CD4-positive, alpha-beta T cell treated with Interleukin-10 for 1 hour (primary cell): ENCODE measurements at places on chromosomes 3 and 15.

GRCh38 chr3:196563721-196564225 lies 4.6 kb downstream of the WDR53 start:
- peak; percentile 62 for DNase-seq

GRCh38 chr15:58383876-58384275 lies 47.9 kb upstream of the LIPC start:
- DNase-seq = no peak

GRCh38 chr3:104429727-104430126 lies 937.0 kb upstream of the ALCAM start:
- no peak for DNase-seq

- DNase-seq = no peak
Measured at GRCh38 chr3:45910892-45911291, 24.5 kb downstream of the CCR9 start.

- no peak for DNase-seq
Measured at GRCh38 chr3:171375666-171376595, 84.3 kb downstream of the TNIK start.

DNA sequence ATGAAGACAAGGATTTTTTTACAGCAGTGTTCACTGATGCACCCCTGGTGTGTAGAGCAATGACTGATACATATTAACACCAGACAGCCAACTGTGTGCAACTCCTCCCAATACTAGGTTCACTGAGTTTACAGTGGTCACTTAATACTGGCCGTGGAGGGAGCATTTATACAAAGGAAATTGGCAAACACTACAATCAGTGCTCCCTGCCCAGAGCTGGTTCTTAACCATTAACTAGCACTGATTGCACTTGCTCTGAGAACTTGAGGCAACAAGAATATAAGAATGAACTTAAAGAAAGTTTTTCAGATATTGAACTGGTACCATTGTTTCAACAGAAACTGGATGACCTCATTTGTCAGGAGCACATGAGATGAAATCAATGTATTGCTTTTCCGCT lies 110.6 kb downstream of the MAGI1 start:
- no peak for DNase-seq

DNA sequence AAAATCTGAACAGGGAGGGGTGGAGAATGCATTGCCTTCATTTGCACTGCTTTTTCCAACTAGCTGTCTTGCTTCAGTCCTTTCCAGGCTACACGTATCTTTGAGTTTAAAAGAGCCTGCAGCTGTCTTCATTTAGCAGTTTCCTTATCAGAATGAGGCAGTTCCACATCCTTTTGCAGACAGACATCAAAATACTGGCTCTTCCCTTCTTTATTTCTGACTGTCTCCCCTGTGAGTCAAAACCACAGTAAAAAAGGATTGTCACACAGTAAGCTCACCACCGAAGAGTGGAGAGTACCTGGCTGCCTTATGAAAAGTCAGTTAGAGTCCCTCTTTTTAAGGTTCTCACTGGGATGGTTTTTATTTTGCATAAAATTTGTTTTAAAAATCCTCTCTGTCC lies 205.5 kb upstream of the CD96 start:
- DNase-seq = no peak

- DNase-seq = no peak
Measured at GRCh38 chr15:100175406-100176114, 166.2 kb downstream of the ADAMTS17 start.

- DNase-seq = peak; percentile 10
Measured at GRCh38 chr15:76059320-76060117, at the start of gene TMEM266. Gene TMEM266 (plus strand): TSS chr15:76059985. CDS start chr15:76134264, 74,279 bp downstream.

DNA sequence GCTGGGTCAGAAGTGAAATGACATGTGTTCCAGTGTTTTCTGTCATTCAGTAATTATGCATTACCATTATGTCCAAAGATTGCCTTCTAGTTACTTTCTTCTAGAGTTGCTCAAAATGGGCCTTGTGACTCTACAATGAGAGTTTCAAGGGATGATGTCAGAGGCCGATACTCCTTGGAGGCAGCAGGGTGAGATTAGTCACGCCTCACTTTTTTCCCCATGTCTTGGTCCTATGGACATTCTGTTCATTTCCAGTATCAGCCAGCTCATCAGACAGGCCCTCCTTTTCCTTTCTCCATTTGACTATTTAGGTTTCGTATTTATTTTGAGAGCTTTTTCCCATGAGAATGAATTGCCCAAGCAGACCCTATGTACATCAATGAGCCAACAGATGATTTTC lies 17.5 kb downstream of the VGLL3 start:
- no peak for DNase-seq

- DNase-seq = no peak
Measured at GRCh38 chr3:70916375-70917055, 604.1 kb upstream of the MDFIC2 start.

- DNase-seq = no peak
Measured at GRCh38 chr3:166080096-166080495, 242.9 kb upstream of the BCHE start.

DNA sequence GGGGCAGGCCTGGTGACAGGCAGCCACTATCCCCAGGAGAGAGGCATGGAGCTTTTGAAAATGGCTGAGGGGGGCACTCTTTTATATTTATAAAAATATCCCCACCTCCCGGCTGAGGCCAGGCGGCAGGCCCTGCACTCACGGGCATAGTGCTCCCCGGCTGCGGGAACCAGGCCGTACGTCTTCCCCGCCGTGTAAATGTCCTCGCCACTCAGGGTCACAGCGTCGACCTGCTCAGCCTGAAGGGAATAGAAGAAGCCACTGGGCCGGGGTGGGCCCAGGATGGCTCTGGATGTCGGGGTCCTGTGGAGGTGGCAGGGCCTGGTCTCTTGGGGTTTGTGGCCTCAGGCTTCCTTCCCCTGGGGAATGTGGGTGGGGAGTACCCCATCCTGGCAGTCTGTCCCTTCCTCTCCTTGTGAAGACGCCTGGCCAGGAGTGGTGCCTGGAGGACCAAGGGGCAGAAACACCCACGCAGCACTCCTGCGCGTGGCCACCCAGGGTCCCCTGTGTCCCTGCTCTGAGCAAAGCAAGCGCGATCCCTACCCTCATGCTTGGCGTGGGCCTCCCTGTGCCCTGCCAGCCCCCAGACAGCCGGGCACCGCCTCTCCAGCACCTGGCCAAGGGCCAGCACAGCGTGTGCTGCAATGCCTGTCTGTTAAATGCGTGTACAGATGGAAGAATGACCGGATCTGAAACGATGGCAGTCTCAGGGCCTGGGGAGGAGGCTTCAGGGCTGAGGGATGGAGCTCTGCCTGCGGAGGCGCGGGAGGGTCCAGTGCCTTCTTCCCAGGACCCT lies 18.9 kb downstream of the MELTF start:
- DNase-seq = no peak

- DNase-seq = no peak
Measured at GRCh38 chr3:9021271-9022009, 58.2 kb upstream of the RAD18 start.

DNA sequence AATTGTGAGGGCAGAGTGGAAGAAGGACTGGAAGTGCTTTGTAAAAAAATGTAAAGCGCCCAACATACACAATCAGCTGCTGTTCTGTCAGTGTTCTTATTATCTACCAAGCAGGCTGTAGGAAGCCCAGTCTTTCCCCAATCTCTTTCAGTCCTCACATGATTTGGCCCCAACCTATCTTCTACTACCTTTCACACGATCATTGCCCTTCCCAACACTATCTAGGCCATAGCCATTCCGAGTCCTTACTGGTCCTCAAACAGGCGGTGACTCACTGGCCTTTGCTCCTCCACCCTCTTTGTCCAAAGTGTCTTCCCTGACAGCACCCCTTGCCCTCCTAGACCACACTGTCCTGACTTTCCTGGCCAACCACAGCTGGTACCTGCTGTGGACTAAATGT lies 861 bp upstream of the RFT1 start:
- no peak for DNase-seq

DNA sequence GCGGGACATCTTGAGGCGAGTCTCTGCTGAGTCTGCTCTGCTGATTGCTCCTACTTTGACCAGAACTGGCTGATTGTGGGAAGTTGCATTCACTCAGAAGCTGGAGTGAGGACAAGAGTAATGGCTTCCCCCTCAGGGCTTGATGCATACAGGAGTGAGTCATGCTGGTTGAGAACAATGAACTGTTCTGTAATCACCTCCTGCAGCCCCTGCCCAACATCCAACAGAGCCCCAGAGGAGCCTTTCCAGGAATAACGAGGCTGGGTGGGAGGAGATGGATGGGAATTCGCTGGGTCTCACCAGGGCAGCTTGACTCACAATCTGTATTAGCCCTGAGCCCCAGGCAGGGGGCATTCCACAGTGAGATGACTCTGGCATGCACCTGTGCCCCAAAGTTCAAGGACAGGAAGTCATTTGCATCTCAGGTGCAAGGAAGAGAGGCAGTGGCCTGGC lies 85.0 kb downstream of the RAB11A start:
- no peak for DNase-seq

GRCh38 chr3:37024820-37025405 lies 31.6 kb downstream of the MLH1 start:
- DNase-seq = no peak

- no peak for DNase-seq
Measured at GRCh38 chr15:47412136-47412535, 305.2 kb upstream of the SEMA6D start.

GRCh38 chr3:7205962-7206361 lies 345.0 kb downstream of the GRM7 start:
- DNase-seq = peak; percentile 11

GRCh38 chr3:104676241-104676640 lies 690.5 kb upstream of the ALCAM start:
- no peak for DNase-seq

DNA sequence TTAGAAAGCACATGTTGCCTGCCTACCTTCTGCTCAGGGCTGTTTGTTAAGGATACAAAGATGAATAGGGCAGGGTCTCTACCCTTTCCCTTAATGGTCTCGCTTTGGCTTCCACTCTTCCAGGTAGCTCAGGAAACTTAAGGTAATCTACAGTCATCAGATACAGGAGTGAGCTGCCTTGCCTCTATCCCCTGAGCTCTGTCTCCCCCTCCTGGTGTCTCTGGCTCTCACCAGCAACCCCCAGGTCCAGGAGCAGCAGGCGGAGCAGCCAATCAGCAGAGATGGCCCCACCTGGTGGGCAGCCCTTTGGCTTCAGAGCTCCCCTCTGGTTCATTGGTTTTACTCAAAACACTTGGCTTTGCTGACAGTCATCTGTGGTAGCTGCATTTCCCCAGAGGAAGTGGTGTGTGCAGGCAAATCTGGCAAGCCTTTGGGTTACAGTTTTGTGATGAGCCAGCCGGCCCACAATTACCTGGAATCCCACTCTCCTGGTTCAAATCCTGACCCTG lies 8.5 kb upstream of the CX3CR1 start:
- peak; percentile 89 for DNase-seq

GRCh38 chr3:191348098-191348497 lies 17.8 kb upstream of the UTS2B start:
- DNase-seq = no peak

DNA sequence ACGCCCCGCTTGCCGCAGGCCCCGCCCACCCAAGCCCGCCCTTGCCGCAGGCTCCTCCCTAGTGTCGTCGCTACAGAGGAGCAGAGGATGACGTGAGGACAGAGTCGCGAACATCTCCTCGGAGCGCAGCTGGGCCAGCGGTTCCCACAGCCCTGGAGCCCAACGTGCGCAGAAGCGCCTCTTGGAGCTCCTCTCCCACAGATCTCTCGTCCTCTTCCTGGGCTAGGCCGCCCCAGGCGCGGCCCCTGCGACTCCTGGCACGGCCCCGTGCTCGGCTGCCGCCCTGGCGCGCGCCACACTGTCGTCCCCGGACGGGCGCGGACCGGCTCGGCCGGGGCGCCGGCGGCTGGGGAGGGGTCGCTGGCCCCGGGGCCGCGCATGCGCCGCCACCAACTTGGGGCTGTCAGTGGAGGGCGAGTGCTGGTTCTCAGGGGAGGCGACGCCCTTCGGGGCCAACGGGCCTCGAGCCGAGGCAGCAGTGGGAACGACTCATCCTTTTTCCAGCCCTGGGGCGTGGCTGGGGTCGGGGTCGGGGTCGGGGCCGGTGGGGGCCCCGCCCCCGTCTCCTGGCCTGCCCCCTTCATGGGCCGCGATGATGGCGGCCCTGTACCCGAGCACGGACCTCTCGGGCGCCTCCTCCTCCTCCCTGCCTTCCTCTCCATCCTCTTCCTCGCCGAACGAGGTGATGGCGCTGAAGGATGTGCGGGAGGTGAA lies at the start of gene TRPC1:
TSS of gene TRPC1 (plus strand) at position 67 of the 714 bp plus-strand sequence. CDS start at position 593, 526 bp downstream.
- peak; percentile 86 for DNase-seq

GRCh38 chr3:3646934-3647333 lies 152.3 kb upstream of the LRRN1 start:
- DNase-seq = no peak

DNA sequence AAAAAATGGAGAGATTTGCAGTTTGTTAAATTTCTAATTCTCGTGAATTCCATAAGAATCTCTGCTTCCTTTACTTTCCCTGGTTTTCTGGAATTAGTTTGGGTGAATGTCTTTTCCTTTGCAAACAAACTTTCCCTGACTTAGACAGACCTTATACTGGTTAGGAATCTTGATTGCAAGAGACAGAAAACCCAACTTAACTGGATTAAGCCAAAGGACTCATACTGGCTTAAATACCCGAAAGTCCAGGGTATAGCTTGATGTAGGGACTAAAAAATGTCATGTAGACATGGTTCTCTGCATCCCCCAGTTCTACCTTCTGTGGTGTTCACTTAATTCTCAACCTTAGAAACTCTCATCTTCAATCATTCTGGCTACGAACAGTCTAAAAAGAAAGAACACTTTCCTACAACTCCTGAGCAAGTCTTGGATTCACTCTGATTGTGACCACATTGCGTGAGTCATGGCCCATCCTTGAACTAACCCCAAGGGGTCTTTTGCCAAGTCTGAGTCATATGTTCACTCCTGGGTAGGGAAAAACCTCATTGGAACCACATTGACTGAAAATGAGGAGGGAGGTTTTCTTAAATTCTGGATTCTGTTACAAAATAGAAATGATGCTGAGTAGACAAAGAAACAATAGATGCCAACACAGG lies 136.0 kb upstream of the DAZL start:
- DNase-seq = no peak

DNA sequence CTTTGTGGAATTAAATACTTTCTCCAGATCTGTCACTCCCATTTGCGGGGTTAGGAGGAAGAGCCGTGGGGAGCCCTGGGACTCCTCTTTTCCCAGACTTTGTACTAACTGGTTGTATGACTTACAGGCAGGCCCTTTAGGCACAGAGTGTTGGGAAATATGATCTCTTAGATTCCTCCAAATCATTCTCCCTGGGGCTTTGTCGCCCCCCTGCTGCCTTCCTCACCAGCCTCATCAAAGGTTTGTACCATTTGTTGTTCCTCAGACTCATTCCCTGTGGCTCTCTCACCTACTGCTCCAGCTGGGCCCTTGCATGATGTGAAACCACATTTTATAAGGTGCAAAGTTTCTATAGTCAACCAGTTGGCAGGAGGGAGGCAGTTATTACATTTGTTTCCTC lies 56.4 kb downstream of the CRYGS start:
- no peak for DNase-seq

DNA sequence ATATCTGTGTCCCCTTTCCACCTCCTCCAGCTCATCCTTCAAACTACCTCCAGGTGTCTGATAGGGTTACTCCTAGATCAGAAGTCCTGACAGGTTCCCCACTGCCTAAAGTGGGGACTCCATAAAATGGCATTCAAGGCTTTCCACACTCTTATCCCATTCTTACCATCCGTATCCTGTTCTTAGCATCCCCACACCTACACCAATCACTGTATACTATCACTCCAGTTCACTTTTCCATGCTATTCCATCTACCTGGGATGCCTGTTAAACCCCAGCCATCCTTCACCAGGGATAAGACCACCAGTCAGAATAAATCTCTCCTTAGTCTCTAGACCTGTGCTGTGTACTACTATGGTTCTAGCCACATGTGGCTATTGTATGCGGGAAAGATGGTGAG lies 19.1 kb downstream of the SSR3 start:
- no peak for DNase-seq
